Bronchial smooth muscle cell (primary cell): ENCODE measurements at places on chromosomes 5 and 9. TPM values are rescaled to one million over a fixed set of nuclear protein-coding genes. Genes with fewer than 3 reads are reported as not detected.

NKD2 gene
- total RNA-seq = 0.16 and 4.0 TPM in 2 replicates

SLC36A3 gene
- total RNA-seq = not detected in 2 replicates

ZSWIM6 gene
- total RNA-seq = 7.9 and 10.9 TPM in 2 replicates

SLC46A2 gene
- not detected in 2 replicates for total RNA-seq

LRRC19 gene
- not detected in 2 replicates for total RNA-seq

PLAC8L1 gene
- 0.17 TPM in 1 of 2 replicates, not detected in the other for total RNA-seq

OGN gene
- total RNA-seq = 43.5 and 59.9 TPM in 2 replicates

FBXO10 gene
- 9.3 and 11.5 TPM in 2 replicates for total RNA-seq
